ENCODE measurements at places on chromosomes 11 and 22.

DNA sequence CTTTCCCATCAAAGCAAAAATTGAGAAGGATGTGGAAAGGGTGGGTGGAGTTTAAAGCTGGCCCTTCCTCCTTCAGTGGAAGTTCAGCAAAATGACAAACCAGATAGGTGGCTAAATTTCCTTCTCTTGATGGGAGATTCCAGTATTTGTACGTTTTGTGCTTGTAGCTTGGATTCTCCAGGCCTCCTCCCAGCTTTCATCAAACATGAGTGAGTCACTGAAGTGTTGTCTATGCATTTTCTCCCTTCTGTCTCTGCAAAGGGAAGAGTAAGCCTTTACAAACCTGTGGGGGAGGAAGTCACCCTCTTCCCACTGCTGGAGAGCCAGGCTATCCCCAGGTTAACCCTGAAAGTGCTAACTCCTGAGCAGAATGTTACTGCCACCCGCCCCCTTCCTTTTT, 6.4 kb downstream of the MARK2 start:
- no peak for DNase-seq

DNA sequence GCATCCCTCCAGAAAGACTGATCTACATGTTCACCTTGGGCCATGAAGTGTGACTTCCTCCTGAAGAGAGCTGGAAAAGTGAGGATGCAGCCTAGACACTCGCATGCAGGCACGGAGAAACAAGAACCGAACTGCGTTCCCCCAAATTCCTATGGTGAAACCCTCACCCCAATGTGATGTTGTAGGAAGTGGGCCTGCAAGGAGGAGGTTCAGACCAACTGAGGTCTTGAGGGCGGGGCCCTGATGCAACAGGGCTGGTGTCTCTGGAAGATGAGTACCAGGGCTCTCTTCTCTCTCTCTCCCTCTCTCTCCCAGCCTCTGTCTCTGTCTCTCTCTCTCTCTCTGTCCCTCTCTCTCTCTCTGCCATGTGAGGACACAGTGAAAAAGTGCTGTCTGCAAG, 501.1 kb downstream of the BRD1 start:
- no peak for DNase-seq

DNA sequence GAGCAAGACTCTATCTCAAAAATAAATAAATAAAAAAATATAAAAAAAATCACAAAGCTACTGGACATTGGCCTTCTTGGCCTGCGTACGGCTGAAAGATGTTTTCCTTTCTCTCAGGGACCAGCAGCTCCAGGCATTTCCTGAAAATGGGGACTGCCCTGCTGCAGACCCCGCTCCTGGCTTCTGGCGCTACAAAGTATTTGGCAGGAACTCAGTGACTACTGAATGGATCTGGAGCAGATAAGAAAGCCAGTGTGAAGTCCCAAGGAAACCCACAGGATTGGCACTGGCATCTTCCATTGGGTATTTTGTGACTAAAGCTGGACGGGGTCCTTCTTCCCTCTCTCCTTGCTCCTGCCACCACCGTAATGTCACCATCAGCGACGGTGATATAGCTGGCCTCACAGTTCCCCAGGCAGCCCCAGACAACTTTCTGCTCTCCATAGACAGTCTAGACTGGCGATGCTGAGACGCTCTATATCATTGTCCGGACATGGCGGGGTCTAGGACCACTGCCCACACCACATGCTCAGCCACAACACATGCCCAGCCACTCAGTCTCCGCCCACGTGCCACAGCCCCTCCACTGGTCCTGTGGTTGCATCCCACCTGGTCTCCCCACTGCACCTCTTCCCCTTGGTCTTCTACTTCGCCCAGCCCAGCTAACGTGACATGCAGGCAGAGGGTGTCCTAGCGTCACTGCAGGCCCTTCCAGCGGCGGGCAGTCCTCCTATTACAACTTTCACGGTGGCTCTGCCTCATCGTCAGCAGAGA, 22.7 kb upstream of the YPEL1 start:
- no peak for DNase-seq

DNA sequence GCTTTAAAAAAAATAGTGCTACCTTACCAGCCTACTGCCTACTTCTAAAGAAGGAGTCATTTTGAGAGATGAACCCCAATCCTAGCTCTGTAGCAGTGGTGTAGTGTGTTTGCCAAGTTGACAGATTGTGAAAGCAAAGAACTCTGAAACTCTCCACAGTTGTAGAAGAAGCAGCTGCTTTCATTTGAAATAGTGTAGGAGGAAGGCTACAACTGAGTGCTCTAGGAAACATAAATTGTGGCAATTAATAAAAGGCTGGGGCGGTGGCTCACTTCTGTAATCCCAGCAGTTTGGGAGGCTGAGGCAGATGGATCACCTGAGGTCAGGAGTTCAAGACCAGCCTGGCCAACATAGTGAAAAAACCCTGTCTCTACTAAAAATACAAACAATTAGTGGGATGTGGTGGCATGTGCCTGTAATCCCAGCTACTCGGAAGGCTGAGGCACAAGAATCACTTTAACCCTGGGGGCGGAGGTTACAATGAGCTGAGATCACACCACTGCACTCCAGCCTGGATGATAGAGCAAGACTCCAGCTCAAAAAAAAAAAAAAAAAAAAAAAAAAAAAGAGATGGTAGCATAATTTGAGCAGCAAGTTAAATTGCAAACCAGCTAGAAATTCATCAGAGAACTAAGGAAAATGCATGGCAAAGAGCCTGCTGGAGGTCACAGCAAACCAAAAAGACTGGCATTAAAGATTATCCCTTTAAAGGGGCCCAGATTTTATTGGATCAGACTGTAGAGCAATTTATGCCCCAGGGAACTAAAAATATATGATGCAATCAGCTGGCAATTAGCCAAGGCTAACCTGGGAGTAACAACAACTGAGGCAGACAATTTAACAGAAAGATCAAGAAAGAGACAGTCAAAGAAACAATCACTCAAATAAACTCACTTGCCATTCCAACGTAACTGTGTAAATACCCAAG, 112.6 kb downstream of the LUZP2 start:
- DNase-seq: no peak

- no peak for DNase-seq
Observed at GRCh38 chr22:50119768-50120251, 30.0 kb downstream of the MOV10L1 start.

DNA sequence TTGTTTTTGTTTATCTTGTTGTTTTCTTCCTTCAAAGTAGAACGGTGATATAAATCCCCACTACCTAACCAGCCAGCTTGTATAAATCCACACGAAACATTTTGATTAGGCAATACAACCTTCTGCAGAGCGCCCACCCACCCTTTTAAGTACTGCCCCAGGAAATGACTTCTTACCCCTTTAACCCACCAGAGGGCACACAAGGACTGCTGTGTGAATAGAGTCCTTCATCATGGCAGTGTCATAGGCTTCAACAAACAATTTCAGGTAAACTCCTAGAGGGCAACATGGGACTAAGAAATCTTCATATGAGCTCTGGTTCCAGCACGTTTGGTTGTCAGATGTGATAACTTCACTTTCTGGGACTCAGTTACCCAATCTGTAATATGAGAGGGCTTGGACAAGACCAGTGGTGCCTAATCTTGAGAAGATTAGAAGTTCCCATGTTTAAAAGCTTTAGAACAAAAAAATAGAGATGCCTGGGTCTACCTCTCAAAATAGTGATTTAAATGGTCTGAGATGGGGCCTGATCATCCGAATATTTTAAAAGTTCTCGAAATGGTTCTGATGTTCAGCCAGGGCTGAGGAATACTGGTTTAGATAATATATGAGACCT, 56.1 kb downstream of the PIWIL4 start:
- peak; percentile 91 for DNase-seq

GRCh38 chr11:87583931-87584330, 546.2 kb downstream of the TMEM135 start:
- DNase-seq: no peak

DNA sequence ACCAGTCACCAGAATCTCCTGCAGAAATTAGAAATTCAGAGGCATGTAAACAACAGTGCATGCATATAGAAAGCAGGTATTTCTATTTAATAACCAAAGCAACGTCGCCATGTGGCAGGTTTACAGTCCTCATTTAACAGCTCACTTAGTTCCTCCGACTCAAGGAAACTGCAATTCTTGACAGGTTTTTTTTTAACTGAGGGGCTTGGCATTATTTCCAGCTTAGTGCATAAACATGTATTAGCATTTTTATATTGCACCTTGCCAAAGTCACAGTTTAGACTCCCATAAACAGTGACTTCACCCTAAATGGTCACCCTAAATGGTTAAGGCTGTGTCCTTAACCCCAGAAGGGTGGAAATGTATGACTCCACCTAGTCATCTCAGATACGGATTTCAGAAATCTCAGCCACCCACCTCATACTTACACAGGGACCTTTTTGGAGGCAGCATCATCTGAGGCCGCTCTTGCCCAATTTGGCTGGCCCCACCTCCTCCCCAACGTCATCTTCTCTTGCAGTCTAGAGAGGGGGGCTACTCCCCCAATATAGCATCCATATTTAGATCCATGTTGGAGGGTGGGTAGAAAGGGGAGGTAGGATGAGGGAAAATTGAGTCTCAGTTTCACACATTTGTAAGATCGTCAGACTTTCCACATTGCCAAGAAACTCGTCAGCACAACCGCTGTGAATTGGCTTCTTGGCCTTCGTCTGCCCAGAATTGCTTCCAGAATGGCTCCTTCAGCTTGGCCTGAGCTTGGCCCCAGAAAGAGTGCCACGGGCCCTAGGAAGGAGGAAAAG, 31.8 kb upstream of the SLC35C1 start:
- DNase-seq: peak; percentile 49

- no peak for DNase-seq
Observed at GRCh38 chr11:57936050-57936418, 87.6 kb upstream of the OR9Q1 start.

GRCh38 chr11:44088871-44089270, 6.6 kb upstream of the EXT2 start:
- no peak for DNase-seq

DNA sequence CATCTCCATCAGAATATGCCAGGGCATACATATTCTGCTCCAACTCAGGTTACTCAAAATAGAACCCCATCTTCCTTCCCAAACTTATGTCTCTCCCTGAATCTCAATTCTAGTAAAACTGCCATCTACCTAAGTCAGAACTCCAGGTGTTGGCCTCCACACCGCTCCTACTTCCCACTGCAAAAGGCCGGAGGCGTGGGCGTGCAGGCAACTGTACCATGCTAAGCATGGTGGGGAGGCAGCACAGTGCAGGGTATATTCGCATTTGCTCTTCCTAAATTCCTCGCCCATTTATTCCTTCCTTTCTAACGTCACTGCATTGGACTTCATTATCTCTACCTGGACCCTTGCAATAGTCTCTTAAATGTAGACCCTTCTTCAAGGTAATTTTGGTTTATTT, 97.8 kb downstream of the MICAL3 start:
- no peak for DNase-seq

- DNase-seq: no peak
Observed at GRCh38 chr22:23696326-23696851, 5.6 kb downstream of the RGL4 start.

DNA sequence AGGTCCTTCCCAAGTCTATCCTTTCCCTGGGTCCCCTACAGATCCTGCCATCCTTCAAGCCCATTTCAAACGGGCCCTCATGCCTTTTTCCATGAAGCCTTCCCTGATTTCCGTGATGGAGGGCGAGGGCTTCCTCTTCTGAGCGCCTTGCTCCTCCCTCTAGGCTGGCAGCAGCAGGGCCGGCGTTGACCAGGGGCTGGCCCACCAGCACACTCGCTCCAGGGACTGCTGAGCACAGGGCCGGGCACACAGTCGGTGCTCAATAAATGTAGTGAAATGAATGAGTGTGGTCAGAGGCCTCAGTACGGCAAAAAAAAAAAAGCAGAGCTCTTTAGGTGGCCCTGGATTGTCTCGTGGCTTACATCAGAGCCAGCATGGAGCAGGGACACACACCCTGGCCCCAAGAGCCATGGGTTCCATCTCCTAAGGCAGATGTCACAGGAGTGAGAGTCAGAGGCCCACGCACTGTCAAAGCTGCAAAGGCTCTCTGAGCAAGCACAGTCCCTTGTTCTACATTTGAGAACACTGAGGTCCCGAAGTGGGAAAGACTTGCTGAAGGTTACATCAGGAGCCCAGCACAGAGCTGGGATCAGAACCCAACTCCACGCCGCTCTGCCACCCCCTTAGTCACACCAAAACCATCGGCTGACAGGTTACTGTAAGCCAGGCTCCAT, 3.1 kb downstream of the IL2RB start:
- no peak for DNase-seq

DNA sequence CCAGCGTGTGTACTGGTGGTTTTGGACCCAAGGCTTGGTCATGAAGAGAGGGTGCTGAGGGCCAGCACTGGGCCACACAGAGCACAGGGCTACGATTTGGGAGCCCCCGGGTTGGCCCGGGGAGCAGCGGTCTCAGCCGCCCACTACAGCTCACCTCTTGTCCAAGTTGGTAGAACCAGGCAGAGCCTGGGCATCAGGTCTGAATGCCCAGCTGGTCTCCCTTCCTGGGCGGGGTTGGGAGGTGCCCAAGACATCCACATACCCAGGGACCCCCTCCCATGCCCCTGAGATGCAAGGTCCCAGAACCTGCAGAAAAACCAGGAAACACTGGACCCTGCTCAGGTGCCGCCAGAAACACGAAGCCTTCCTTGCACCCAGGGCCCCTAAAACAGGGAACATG, 18.0 kb downstream of the CELSR1 start:
- DNase-seq: no peak

GRCh38 chr11:119062779-119063178, 4.8 kb upstream of the VPS11 start:
- no peak for DNase-seq

DNA sequence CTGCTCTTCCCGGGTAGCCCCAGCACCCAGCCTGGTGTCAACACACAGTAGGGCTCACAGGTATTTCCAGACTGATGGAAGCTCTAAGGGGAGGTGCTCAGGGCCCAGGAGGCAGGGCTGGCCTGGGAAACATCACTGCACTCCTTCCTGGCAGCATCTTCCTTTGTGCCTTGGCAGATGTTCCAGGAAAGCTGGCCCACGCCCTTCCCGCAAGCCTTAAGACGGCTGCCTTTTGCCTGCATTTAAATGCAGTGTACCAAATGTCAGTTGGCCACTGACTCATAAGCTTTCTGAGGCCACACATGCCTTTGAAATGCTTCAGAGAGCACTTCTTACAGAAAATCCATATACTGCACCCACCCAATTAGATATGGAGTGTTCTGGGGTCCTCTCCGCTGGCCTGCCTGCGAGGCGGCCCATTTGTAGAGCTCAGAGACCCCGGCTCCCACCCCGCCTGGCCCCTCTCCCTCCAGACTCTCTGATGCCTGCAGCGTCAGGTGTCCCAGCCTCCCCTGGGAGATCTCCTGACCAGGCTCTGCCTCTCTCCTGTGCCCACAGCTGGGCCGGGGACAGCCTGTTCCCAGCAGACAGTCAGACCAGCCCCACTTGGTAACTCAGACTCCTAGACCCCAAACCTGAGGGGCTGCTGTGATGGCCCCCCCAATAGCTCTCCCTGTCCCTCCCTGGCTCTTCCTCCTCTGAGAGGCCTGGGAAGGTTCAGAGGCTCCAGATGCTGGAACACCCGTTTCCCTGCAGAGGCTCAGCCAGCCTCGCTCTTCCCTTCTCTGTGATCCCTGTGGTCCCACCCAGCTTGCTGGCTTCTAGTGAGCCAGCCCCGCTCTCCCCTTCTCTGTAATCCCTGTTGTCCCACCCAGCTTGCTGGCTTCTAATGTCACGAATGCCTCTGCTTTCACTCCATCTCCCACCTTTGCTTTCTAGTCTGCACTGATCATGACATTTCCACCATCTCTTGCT, 47.6 kb upstream of the THY1 start:
- DNase-seq: no peak

Data from NCI-H526 treated with DMSO at 0.1 percent for 48 hours (cell line).